Fibroblast of skin of right quadriceps (primary cell): ENCODE measurements at places on chromosomes 7 and 10.

GRCh38 chr7:95874541-95875265 is 102.3 kb downstream of the DYNC1I1 start:
- DNase-seq = no peak

- DNase-seq = no peak
Measured at GRCh38 chr10:69426376-69426727, 9.6 kb upstream of the TACR2 start.

- peak; percentile 57 for DNase-seq
Measured at GRCh38 chr7:33091111-33091531, 18.1 kb downstream of the RP9 start.

DNA sequence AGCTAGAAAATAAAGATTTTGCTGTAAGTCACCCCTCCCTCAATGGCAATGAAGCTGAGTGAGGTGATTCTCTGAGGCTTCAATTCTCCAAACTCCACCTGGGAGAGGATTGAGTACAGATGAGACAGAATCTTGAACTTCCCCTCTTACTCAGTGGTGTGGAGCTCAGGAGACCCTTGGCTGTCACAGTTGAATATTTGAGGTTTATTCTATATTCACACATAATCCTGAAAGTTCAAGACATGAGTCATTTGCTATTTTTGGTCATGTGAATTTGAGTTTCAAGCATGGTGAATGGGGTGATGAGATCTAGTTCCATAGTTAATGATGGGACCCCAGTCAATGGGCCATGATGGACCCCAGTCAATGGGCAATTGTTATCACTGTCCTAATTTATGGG is 13.9 kb upstream of the TECTB start:
- DNase-seq = peak; percentile 78

DNA sequence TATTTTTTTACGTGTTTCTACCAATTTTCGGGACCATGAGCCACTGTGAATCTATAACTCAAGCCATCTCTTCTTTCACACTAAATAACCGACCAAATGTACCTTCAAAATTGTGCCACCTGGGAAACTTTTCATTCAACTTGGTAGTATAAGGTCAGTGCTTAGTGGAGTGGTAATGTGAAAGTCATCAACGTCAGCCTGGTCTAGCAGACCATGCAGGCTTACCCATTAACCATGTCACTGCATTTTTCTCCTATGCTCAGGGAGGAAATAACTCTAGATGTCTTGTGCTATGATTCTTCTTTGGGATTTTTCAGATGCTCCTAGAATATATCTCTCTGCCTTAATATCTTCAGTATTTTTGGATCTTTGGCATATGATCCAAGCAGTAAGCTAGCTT is 1075.4 kb upstream of the POT1 start:
- no peak for DNase-seq

DNA sequence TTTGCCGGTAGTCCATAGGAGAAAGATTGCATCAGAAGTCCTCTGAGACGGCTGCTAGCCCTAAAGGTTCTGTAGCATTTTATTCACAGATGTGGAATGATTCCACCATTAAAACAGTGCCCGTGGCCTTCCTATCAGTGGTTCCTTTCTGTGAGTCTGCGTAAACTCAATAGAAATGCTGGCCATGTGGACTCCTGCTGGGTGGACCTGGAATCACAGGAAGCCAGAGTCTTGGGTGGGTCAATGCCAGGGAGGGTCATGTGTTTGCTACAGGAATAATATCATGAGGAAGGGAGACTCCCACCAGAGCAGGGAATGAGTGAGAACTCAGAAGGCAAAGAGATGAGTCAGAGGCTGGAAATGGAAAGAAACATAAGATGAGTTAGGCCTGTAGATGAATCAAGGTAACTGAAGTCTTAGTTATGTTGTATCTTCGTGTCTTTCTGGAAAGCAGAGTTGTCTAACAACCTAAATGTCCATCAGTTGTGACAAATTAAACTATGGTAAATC is 410.4 kb upstream of the AUTS2 start:
- peak; percentile 45 for DNase-seq

GRCh38 chr7:105426606-105427146 is 38.0 kb upstream of the SRPK2 start:
- DNase-seq = no peak

DNA sequence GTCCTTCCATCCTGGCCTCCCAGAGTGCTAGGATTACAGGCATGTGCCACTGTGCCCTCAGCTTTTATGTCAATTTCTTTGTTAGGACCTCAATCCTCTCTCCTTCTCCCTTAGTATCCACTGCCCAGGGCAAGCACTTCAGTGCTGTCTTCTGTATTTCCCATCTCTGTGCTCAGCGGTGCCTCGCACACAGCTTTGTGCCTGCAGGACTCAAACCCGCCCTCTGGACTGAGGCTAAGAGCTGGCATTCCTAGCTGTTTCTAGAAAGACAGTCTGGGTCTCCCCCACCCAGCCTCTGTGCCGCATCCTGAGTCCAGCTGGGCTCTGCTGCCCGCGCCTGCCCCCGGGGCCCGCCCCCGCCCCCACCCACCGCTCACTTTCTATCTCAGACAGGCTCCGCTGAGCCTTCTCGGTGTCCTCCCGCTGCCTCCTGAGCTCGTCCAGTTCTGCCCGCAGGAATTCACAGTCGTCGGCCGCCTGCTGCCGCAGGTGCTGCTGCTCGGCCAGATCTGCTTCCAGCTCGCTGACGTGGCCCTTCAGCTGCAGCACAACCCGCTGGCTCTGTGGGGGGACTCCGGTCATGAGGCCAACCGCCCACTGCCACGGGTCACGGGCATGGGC is 67.3 kb downstream of the SPDYE5 start:
- DNase-seq = no peak

GRCh38 chr7:1979591-1980560 is 252.9 kb downstream of the MAD1L1 start:
- no peak for DNase-seq

- peak; percentile 91 for DNase-seq
Measured at GRCh38 chr10:44071479-44071878, 313.4 kb downstream of the CXCL12 start.

GRCh38 chr10:129440247-129440646 is 26.8 kb upstream of the MGMT start:
- no peak for DNase-seq

GRCh38 chr10:76297358-76297757 is 865.9 kb downstream of the LRMDA start:
- DNase-seq = no peak

DNA sequence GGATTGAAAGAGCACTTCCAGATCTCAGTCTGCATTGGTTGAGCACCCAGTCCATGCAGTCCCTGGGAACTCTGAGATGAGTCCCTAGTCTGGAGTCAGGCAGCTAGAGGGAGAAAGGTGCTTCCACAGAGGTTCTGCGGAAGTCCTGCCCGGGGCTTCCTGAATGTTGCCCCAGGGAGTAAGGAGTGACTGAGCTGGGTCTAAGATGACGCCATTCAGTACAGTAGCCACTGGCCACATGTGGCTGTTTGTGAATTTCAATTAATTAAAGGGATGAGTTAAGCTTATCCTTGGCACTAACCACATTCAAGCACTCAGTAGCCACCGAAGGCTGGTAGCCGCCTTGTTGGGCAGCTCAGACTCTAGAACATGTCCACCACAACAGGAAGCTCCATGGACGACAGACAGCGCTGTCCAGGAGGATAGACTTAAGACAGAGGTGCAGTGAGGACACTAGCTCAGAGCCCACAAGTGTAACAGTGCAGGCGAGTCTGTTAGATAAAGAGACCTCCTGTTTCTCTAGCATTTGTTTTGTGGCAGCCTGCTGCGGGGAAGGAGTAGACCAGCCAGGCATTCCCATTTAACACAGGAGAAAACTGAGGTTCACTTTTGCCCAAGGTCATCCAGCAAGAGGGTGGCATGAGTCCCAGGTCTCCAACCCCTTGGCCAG is 101.6 kb upstream of the PPIF start:
- DNase-seq = no peak

GRCh38 chr7:149289856-149290255 is 27.9 kb downstream of the ZNF783 start:
- DNase-seq = no peak

DNA sequence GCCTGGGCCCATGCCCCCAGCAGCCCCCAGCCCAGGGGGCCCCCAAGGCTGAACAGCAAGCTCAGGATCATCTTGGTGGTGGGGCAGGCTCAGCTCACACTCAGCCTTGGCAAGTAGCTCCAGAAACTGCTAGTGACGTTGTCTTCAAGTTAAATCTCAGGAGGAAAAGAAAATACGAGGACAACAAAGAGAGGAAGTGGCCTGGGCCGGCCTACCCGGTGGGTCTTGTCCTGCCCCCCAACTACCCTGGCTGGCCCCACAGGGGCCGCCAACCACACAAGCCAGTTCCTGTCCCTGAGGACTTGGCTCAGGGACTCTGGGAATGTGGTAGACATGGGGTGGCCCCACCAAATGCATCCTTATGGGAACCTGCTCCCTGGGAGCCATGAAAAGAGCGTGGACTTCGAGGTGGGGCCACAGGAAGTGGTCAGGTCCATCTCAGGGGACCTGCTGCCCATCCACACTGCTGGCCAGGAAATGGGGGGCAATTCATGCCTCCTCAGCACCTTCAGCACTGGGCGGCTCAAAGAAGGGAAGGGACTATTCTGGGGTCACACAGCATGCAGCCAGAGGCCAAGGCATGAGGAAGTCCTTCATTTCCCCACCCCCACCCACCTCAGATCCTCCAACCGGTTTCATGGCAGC is at the start of gene MMRN2:
Gene MMRN2, minus strand, starts transcription at position 145 of the 645 bp plus-strand sequence. Its CDS starts 74 bp downstream, at position 71.
- no peak for DNase-seq

GRCh38 chr7:93188870-93189634 is 37.2 kb downstream of the HEPACAM2 start:
- no peak for DNase-seq

GRCh38 chr10:26048756-26049155 is 114.7 kb downstream of the MYO3A start:
- DNase-seq = no peak

GRCh38 chr10:18377898-18378297 is 237.7 kb downstream of the CACNB2 start:
- no peak for DNase-seq

DNA sequence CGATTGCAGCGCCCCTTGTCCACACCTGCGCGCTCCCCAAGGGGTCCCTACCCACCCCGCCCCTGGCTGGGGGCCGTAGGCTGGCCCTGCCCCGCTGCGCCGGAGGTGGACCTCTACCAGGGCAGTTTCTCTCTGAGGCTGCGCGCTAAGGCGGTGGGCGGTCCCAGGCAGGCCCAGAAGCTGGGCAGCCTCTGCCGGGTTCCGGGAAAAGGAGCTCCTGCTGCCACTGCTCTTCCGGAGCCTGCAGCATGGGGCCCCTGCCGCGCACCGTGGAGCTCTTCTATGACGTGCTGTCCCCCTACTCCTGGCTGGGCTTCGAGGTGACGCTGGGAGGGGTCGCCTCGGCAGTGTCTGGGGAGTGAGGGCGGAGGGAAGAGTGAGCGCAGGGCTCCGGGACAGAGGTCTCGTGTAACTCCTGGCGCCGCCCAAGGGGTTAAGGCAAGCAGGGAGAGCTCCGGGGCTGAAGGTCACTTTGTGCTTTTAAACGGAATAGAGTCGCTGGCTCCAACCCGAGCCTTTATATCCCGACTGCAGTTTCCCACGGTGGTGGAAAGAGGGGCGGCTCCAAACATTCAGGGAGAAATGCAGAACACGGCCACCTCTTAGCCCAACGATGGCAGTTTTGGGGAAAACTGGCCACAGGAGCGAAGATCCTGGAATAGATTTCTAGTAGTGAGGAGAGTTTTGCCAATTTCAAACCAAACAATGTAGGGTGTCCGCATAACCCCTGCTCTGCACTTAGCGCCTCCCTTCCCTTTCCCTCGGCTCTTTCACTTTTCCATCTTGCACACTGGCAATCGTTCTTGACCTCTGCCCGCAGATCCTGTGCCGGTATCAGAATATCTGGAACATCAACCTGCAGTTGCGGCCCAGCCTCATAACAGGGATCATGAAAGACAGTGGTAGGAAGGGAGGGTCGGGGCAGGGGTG is at the start of gene GSTK1:
Gene GSTK1, plus strand, starts transcription at position 176 of the 930 bp plus-strand sequence. Its CDS starts 73 bp downstream, at position 249.
- DNase-seq = peak; percentile 67
